ENCODE measurements at places on chromosomes 11 and 22. TPM values are rescaled to one million over a fixed set of nuclear protein-coding genes. Genes with fewer than 3 reads are reported as not detected.
A peak's percentile ranks its signal among the peaks of the same experiment; 100 is the strongest.

DNA sequence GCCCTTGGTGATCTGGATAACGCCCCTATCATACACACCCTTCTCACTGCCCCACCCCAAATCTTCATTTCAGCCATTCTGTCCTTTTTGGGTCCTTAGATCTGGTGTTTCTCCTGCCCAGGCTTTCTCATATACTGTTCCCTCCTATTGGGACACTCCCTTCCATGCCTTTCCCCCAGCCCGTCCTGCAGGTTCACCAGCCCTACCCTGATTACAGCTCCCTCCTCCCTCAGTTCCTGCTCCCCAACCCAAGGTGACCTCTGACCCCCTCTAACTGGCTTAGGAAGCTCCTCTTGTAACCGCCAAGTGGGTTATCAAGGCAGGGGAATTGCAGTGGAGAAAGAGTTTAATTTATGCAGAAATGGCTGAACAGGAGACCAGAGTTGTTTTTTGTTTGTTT, 13.0 kb downstream of the MTFP1 start:
- H3K27ac ChIP-seq = no peak overlapping the region
- H3K27me3 ChIP-seq = no peaks in the 10 kb centered on the region

DNA sequence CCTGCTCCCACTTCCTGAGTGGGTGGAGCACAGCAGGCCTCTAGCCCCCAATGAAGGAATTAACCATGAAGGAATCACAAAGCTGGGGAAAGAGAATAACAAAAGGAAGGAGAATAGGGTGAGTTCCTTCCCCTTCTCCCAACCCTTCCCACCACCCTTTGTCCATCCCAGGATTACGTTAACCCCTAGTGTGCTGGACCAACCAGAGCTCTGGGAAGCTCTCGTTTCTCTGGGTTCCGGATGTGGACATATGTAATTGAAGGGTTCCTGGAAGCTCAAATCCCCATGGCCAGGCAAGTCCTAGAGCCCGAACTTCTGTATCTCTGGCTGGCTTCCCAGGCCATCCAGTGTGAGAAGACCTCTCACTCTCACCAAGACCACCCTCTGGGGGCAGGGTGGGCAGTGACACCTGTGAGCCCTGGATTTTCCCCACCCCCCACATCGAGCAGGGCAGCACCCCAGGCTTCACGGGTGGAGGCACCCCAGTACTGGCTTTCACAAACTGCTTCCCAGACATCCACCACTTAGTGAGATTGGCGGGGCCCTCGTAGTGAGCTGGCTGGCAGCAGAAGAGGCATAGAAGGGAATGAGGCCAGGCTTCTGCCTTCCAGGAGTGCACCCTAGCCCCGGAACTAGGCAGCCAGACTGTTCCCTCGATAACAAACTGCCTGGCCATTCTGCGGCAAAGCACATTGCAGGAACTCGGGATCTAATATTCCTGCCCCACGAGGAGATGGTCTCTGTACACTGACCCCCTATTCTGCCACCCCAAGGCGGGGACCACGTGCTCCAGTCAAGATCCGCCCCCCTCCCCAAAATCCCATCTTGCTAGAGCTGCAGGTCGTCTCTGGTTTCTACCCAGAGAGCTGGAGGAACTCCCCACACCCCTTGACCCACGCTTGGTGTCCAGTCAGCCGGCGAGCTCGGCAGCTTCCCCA, 2.1 kb downstream of the NECTIN1 start:
- no peak overlapping the region for H3K27ac ChIP-seq
- no peak overlapping the region for H3K4me3 ChIP-seq
- H3K27me3 ChIP-seq = no peaks in the 10 kb centered on the region

The TPBGL gene
- total RNA-seq = not detected

- H3K4me3 ChIP-seq = no peak overlapping the region
- no peak overlapping the region for H3K27ac ChIP-seq
- H3K27me3 ChIP-seq = no peaks in the 10 kb centered on the region
- no peaks in the 10 kb centered on the region for H3K36me3 ChIP-seq
- no peaks in the 10 kb centered on the region for H3K4me1 ChIP-seq
- DNase-seq = no peak
Observed at GRCh38 chr11:112822478-112823274, 138.5 kb upstream of the NCAM1 start.

DNA sequence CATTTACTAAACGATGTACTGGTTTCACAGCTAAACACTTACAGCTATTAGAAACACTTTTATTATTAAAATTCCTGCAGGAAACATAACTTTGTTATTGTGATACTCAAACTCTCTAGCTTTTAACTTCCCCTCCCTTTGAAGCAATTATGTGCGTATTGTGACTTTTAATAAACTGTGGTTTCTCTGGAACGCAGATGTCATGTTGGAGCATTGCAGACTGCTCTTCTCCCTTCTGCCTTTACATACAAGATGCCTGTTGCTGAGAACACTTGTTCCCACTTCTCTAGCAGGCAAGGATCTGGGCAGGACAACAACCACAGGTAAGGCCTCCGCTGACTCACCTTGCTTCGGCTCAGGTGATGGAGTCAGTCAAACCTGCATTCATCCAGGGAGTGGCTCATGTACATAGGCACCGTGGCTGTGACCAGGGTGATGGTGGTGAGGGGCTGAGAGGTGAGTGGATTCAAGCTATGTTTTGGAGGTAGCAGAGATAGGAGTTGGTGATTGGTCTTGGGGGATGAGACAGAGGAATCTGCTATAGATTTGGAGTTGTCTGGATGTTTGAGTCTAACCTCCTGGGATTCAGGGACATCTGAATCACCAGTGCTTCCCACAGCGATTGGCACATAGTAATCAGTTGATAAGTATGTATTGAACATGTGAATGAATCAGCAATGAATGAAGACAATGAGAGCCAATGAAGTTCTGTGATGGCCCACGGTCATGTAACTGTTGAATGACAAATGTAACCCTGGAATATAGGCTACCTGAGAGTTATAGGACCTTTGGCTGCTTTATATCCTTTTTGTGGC, 106.0 kb downstream of the ADAMTS15 start:
- no peaks in the 10 kb centered on the region for H3K27me3 ChIP-seq
- H3K36me3 ChIP-seq = no peaks in the 10 kb centered on the region
- no peak overlapping the region for H3K4me3 ChIP-seq

DNA sequence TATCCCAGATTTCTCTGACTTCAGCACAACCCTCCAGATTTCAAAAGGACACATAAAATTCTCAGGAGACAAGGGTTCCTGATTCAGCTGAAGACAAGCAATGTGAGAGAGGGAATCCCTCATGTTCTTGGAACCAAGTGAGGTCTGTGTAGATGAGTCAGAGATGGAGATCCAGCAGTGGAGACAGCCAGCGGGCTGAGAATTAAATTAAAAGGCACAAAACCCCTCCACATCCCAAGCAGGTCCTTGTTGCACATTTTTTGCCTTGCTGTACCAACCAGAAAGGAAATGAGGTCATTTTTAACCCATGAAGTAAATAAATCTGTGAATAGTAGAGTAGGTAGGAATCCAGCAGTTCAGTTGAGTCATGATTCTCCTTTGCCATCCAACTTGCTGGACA, 9.7 kb downstream of the MTNR1B start:
- H3K27ac ChIP-seq = no peak overlapping the region
- H3K36me3 ChIP-seq = no peaks in the 10 kb centered on the region
- no peaks in the 10 kb centered on the region for H3K4me1 ChIP-seq
- DNase-seq = no peak
- H3K27me3 ChIP-seq = no peaks in the 10 kb centered on the region

DNA sequence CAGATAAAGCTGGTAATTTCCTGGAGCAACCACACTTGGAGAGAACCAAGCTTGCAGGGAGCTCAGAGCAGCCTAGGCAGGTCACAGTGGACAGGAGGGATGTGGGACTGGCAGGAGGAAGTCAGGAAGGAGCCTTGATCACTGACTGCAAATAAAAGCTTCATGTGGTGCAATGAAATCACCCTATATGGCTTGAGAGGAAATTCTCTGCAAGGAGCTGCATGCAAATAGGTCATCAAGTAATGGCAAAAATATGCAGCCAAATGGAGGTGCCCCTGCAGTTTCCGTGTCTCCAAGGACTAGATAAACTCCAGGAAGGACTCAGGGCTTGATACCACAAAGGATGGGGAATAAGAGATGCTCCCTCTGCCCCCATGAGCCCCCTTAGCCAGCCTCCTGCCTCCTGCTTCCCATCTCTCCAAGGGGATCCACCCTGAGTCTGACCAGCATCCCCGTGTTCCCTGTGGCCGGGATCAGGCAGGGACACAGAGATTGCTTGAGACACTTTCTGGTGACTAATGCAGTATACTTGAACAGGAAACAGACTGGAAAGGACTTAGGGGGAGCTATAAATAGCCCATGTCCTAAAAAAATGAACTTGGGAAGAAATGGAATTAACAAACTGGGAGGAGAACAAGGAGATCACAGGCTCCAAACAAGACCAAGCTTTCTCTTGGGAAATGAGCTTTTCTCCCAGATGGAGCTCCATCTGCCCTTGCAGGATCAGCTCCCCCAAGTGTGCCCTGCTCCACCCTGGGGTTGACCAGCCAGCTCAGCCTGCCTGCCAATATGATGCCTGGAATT, 23.9 kb upstream of the MICAL2 start:
- no peak for DNase-seq
- no peaks in the 10 kb centered on the region for H3K36me3 ChIP-seq
- H3K4me3 ChIP-seq = no peak overlapping the region
- peak overlapping the region; percentile 52 for H3K27ac ChIP-seq

DNA sequence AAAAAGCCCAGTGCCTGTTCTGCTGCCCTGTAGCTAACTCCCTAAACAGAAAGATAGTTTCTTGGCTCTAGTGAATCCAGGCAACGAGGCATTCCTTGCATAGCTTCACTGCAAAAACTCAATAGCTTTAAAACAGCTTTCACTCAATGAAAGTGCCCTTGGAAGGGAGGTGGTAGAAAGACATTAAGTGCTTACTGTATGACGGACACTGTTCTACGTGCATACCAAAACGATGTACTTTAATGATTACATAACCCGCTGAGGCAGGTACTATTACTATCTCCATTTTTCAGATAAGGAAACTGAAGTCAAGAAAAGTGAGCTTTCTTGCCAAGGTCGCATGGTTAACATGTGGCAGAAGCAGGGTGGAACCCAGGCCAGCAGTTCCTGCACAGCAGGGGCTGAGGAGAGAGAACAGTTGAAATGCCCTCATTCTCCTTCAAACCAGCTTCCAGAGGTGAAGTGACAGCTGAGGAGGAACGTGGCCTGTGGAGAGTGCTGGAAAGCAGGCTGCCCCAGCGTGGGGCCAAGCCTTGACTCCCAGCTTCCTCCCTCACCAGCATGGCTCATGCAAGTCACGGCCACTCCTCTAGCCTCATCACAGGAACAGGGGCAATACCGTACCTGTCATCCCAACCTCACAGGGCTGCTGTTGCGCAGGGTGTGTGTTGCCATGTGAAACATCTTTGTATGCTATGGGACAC, 227.5 kb upstream of the NARS2 start:
- peak overlapping the region; percentile 62 for H3K27ac ChIP-seq
- no peaks in the 10 kb centered on the region for H3K27me3 ChIP-seq
- no peaks in the 10 kb centered on the region for H3K36me3 ChIP-seq
- no peaks in the 10 kb centered on the region for H3K4me1 ChIP-seq

- no peaks in the 10 kb centered on the region for H3K4me1 ChIP-seq
- H3K4me3 ChIP-seq = no peak overlapping the region
- DNase-seq = no peak
Observed at GRCh38 chr11:79896258-79896657, 455.4 kb upstream of the TENM4 start.

DNA sequence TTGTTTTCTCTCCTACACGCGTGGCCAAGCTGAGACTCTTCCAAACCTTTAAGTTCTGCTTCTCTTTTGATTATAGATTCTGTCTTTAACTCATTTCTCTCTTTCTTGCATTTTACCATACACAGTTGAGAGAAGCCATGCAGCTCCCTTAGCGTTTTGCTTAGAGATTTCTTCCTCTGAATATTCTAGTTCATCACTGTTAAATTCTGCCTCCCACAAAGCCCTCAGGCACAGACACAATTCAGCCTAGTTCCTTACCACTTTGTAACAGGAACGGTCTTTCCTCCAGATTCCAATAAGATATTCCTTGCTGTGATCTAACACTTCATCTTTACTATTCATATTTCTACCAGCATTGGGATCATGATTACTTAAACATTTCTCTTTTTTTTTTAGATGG, 24.7 kb upstream of the CD81 start:
- no peak overlapping the region for H3K4me3 ChIP-seq
- no peaks in the 10 kb centered on the region for H3K4me1 ChIP-seq
- no peaks in the 10 kb centered on the region for H3K36me3 ChIP-seq
- no peak for DNase-seq
- H3K27me3 ChIP-seq = no peaks in the 10 kb centered on the region

- H3K27ac ChIP-seq = peak overlapping the region; percentile 40
- no peaks in the 10 kb centered on the region for H3K36me3 ChIP-seq
- DNase-seq = no peak
- no peak overlapping the region for H3K4me3 ChIP-seq
- no peaks in the 10 kb centered on the region for H3K27me3 ChIP-seq
Observed at GRCh38 chr11:128628325-128628673, 40.9 kb upstream of the ETS1 start.

- no peak for DNase-seq
- no peaks in the 10 kb centered on the region for H3K36me3 ChIP-seq
- H3K4me1 ChIP-seq = no peaks in the 10 kb centered on the region
Observed at GRCh38 chr11:84905411-84905810, 721.7 kb downstream of the DLG2 start.
